GM23338 (cell line): ENCODE measurements at places on chromosomes 2 and 18. TPM values are rescaled to one million over a fixed set of nuclear protein-coding genes. Genes with fewer than 3 reads are reported as not detected.
A peak's percentile ranks its signal among the peaks of the same experiment; 100 is the strongest.

The ALPG gene
- polyA plus RNA-seq, result 0.89 and 1.4 TPM in 2 replicates

DNA sequence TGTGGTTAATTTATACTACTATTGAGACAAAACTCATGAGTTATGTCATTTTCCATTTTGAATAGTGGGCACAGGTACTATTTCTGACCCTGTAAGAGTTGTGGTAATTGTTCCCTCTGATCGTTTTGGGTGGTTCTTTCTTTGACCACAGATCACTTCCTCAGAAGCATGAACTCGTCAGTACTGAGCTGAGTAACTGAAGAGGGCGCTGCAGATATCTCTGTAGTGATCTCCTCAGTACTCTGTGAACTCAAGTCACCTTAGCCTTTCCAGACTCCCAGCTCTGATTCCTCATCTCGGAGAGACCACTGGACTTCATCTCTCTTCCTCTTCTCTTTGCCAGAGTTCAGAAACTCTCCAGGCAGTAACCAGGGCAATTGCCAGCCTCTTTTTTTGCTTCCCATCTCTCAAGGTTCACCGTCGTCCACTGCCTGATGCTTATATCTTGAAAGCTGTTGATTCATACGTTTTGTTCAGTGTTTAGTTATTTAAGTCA lies 9.4 kb upstream of the IL1RL1 start:
- peak; percentile 86 for DNase-seq

- DNase-seq, result peak; percentile 54
Observed at GRCh38 chr18:62778976-62779869, 63.9 kb downstream of the PHLPP1 start.

- DNase-seq, result no peak
Observed at GRCh38 chr2:101219246-101219645, 33.4 kb upstream of the CNOT11 start.

DNA sequence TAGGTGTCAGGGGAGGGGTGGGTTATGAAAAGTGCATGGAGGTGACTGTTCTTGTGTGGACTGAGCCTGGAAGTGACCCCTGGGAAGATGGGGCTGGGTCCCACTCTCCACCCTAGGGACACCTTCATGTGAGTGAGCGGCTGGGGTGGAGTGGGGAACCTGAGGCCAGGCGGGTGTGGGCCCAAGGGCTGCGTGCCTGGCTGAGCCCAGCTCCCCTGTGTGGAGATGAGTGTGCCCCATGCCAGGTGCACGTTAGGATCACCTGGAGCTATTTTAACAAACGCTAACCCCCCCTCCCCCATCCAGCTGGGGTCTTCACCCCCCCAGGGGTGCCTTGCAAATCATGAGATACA lies 26.5 kb downstream of the ZAP70 start:
- DNase-seq, result no peak

DNA sequence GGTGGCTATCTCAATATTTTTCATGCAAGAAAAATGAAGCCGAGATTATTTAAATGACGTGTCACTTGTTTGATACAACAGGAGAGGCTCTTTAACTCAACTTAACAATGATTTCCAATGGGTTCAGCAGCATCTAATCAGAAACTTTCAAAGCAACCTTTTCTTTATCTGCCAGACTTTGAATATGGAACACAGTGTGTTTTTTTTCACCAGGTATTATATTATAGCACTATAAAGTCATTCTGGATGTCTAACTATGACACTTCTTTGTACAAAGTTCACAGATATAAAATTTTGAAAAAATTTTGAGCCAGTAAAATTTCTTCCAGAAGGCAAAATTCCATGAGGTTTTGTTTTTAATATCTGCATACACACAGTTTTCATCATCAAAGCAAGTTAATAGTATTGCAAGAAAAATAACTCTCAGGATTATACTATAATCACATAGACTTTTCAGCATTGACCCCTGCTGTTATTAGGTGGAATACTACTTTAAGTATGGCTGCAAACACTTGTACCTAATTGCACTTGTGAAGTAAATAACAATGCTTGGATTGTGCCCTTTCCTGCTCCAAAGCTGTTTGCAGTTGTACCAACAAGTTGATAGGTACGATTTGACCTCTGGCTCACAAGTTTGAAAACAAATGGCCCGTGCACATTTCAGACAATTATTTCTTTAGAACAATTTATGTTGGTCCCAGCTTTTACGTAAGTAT lies 44.0 kb upstream of the DSG1 start:
- DNase-seq, result no peak

DNA sequence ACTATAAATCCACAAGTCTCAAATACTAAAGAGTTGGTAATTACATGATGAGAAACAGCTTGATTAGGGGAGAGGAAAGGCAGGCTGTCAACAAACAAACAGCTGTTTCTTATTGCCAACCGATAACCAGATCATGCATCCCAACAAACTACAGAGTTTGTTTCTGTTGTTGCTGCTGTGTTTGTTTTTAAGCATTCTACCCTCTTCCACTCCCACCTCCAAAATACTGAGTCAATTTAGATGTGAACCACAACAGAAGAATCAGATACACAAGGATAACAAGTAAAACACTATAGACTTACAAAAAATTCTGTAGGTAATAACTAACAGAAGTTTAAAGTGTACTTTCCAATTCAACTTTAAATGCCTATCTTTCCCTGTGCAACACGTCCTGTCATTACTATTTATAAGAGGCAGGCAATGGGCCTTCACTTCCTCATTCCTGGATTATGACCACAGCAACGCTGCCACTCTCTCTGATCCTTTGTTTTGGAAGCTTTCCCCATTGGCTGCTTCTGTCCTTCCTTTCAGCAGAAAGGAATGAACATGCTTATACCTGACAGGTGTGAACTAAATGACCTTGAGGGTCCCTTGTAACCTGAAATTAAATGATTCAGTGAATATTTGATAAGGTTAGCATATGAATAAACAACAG lies 152.0 kb downstream of the SRBD1 start:
- DNase-seq, result peak; percentile 50

GRCh38 chr2:64262071-64262470 lies 117.9 kb upstream of the PELI1 start:
- no peak for DNase-seq
